ENCODE measurements at places on chromosomes 5 and 9.

- H3K36me3 ChIP-seq = peaks cover 3% of the 10 kb centered on the region
- DNase-seq = no peak
- H3K4me1 ChIP-seq = peaks cover 19% of the 10 kb centered on the region
- H3K27me3 ChIP-seq = no peaks in the 10 kb centered on the region
Measured at GRCh38 chr5:113202287-113202686, 225.7 kb downstream of the DCP2 start.

GRCh38 chr5:174572591-174572990 is 151.8 kb upstream of the MSX2 start:
- no peak overlapping the region for H3K27ac ChIP-seq
- H3K36me3 ChIP-seq = no peaks in the 10 kb centered on the region
- H3K27me3 ChIP-seq = no peaks in the 10 kb centered on the region
- no peak overlapping the region for H3K4me3 ChIP-seq
- H3K4me1 ChIP-seq = peaks cover 12% of the 10 kb centered on the region
- DNase-seq = peak; percentile 29

- H3K4me1 ChIP-seq = no peaks in the 10 kb centered on the region
- no peak overlapping the region for H3K4me3 ChIP-seq
- H3K36me3 ChIP-seq = no peaks in the 10 kb centered on the region
- no peak for DNase-seq
Measured at GRCh38 chr9:116437411-116438370, 249.4 kb upstream of the TRIM32 start.

DNA sequence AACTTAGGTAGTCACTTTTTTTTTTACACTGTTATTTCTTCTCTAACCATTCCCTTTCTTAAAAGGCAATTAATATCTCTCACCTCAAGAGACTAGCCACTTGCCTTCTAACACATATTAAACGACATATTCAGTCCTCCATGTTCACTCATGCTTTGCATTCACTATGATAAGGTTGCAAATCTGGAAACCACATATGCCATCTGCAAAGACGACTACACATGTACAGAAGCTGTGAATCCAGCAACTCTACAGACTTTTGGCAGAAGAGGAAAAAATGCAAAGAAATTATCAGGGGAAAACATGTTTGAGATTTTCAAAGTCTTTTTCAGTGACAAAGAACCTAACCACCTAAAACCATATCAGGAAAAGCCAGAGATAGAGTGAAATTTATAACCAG is 112.1 kb downstream of the EPB41L4A start:
- H3K4me1 ChIP-seq = no peaks in the 10 kb centered on the region
- H3K4me3 ChIP-seq = no peak overlapping the region
- DNase-seq = no peak
- no peaks in the 10 kb centered on the region for H3K36me3 ChIP-seq
- no peaks in the 10 kb centered on the region for H3K27me3 ChIP-seq

- DNase-seq = no peak
- no peak overlapping the region for H3K4me3 ChIP-seq
- no peaks in the 10 kb centered on the region for H3K27me3 ChIP-seq
- no peaks in the 10 kb centered on the region for H3K4me1 ChIP-seq
Measured at GRCh38 chr5:91438871-91439270, 55.8 kb upstream of the ARRDC3 start.

DNA sequence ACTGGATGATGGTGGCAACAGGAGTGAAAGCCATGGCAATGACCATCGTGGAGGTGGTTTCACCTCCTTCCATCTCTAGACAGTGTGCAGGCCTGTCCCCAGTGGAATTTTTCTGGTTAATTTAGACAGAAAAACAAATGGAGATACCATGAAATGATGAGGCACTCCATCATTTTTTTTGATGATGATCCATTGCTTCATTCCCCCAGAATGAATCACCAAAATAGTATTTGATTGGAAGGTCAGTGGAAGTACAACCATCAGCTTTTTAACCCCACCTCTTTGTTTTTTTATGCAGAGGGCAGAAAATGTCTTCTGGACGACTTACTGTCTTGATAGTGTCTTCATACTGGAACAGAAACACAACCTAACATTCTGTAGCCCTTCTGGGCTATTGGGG is 42.6 kb upstream of the ADRA1B start:
- DNase-seq = no peak
- peaks cover 11% of the 10 kb centered on the region for H3K27me3 ChIP-seq
- peaks cover under 1% of the 10 kb centered on the region for H3K4me1 ChIP-seq

- H3K27me3 ChIP-seq = no peaks in the 10 kb centered on the region
- no peak overlapping the region for H3K27ac ChIP-seq
- DNase-seq = peak; percentile 41
Measured at GRCh38 chr5:119063579-119064379, 7.1 kb upstream of the DMXL1 start.

DNA sequence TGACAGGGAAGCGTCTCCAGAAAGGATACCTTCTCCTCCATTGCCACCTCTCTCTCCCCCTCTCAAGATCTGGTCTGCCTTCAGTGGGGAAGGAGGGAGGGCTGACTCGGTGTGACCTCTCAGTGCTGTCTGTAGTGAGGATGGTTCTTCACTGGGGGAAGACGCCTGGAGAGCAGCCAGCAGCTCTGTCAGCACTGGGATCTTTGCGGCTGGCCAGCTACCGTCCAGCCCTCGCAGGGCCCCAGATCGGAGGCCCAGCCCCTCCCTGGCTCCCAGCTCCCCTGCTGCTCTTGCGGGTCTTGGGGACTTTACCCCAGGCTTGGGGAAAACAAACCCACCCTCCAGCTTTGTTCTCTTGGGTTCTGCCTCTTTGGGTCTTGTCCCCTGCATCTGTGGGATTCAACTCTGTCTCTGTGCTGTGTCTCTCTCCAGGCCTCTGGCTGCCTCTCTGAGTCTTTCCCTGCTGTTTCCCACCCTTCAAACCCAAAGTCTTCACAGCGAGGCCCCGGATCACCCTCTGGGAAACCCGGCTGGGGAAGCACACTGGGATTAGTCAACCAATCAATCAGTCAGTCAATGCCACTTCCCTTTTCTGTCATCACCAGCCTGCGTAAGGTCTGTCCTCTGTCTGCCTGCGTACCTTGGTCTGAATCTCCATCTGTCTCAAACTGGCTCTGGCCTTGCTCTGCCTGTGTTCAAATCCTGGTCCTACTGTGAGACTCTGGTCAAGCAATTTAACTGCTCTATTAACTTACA is 23.0 kb downstream of the FGF18 start:
- H3K4me3 ChIP-seq = no peak overlapping the region
- peak; percentile 60 for DNase-seq
- no peak overlapping the region for H3K27ac ChIP-seq
- peaks cover 5% of the 10 kb centered on the region for H3K4me1 ChIP-seq
- H3K36me3 ChIP-seq = no peaks in the 10 kb centered on the region
- H3K27me3 ChIP-seq = no peaks in the 10 kb centered on the region

DNA sequence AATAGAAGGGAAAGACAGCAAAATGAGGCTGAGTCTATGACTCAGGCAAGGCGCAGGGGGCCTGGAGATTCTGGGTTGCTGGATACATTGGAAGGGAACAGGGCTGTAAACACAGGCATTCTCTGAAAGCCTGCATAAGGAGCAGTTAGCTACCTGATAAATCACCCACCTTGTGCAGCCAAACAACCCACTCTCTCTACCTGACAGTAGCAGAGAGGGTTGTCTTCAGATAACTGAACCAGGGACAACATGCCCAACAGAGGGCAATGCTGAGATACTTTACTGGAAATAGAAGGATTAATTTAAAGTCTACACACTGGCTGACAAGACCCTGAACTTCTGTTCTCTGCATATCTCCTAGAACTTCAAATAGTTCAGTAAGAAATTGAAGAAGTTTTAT is 161.6 kb downstream of the KCTD16 start:
- no peak overlapping the region for H3K4me3 ChIP-seq
- peak; percentile 6 for DNase-seq

- DNase-seq = no peak
- no peaks in the 10 kb centered on the region for H3K36me3 ChIP-seq
Measured at GRCh38 chr9:116080561-116080960, 73.0 kb upstream of the PAPPA start.

GRCh38 chr9:133253268-133253667 is 21.7 kb downstream of the ABO start:
- H3K27me3 ChIP-seq = peaks cover 21% of the 10 kb centered on the region
- no peak overlapping the region for H3K4me3 ChIP-seq
- no peaks in the 10 kb centered on the region for H3K36me3 ChIP-seq
- H3K4me1 ChIP-seq = no peaks in the 10 kb centered on the region
- no peak overlapping the region for H3K27ac ChIP-seq
- no peak for DNase-seq

DNA sequence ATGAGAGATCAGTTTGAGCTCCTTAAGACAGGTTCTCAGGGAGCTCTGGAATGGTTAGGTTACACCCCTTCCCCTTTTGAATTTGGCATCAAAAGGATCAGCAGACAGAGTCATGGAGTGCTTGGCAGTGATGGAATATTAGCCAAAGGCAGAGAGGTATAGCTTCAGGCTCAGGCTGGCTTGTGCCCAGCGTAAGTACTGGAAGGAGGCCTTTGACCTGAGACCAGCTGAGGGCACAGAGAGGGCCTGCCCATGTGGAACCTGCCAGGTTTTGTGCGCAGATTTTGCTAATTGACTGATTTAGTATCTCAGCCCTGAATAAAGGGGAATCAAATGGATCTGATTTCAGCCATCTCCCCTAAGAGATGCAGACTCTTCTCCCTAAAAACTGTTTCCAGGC is 81.5 kb downstream of the RGS3 start:
- H3K27ac ChIP-seq = no peak overlapping the region
- H3K27me3 ChIP-seq = no peaks in the 10 kb centered on the region
- H3K4me3 ChIP-seq = no peak overlapping the region

DNA sequence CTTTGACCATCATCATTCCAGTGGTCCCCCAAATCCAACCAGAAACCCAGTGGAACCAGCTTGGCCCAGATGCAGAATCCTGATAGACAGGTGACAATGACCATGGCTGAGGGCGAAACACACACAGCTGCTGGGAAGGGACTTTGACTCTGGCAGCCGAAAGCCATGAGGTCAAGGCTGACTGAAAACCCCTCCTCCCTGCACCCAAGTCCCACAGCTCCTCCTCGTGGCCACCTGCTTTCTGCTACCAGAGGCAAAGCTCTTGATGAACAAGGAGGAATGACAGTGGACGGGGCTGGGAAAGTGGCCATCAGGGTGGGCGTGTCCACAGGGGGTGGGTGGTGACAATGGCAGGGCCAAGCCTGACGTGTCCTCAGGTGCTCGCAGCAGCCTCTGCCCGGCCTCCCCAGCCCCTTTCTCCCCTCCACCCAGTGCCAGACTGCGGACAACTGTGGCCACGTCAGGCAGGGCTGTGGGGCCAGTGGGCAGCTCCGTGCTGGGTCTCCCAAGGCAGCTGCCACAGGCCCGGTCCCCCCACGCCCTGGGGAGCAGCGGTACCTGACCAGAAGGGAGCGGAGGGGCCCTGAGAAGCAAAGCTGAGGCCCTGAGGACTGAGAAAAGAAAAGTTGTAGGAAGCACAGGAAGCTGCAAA is 30.8 kb upstream of the SARDH start:
- no peak overlapping the region for H3K4me3 ChIP-seq
- peaks cover 39% of the 10 kb centered on the region for H3K36me3 ChIP-seq
- H3K27me3 ChIP-seq = no peaks in the 10 kb centered on the region
- no peak overlapping the region for H3K27ac ChIP-seq

- no peak overlapping the region for H3K27ac ChIP-seq
- H3K36me3 ChIP-seq = no peaks in the 10 kb centered on the region
- no peak for DNase-seq
- no peaks in the 10 kb centered on the region for H3K4me1 ChIP-seq
- H3K27me3 ChIP-seq = no peaks in the 10 kb centered on the region
Measured at GRCh38 chr9:83596899-83597504, 25.9 kb upstream of the IDNK start.

DNA sequence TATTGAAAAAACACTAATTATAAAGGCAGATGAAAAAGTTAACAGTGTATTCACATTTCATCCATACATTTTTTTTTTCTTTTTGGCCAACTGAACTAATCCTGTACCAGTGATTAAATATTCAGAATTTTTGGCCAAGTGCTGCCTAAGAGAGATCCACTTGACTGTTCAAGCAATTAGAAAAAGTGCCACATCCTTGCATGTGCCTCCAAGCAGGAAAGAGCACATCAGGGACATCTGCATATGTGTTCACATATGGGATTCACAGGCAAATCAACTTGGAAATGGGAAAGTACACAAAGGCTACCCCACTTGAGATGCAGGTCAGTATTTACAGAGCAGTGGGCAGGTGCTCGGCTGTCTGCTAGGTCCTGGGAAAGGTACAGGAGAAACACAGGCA is 163.3 kb upstream of the LHFPL2 start:
- peaks cover 8% of the 10 kb centered on the region for H3K4me1 ChIP-seq
- no peak overlapping the region for H3K4me3 ChIP-seq
- no peak for DNase-seq
- H3K27me3 ChIP-seq = no peaks in the 10 kb centered on the region
- H3K36me3 ChIP-seq = no peaks in the 10 kb centered on the region

- no peaks in the 10 kb centered on the region for H3K4me1 ChIP-seq
- H3K27me3 ChIP-seq = no peaks in the 10 kb centered on the region
- no peak overlapping the region for H3K27ac ChIP-seq
- H3K4me3 ChIP-seq = no peak overlapping the region
- no peaks in the 10 kb centered on the region for H3K36me3 ChIP-seq
Measured at GRCh38 chr9:79788662-79789061, 216.9 kb downstream of the TLE4 start.

GRCh38 chr9:101636247-101636646 is 41.5 kb upstream of the PPP3R2 start:
- H3K4me3 ChIP-seq = no peak overlapping the region
- no peaks in the 10 kb centered on the region for H3K4me1 ChIP-seq
- H3K27ac ChIP-seq = no peak overlapping the region
- no peaks in the 10 kb centered on the region for H3K36me3 ChIP-seq

DNA sequence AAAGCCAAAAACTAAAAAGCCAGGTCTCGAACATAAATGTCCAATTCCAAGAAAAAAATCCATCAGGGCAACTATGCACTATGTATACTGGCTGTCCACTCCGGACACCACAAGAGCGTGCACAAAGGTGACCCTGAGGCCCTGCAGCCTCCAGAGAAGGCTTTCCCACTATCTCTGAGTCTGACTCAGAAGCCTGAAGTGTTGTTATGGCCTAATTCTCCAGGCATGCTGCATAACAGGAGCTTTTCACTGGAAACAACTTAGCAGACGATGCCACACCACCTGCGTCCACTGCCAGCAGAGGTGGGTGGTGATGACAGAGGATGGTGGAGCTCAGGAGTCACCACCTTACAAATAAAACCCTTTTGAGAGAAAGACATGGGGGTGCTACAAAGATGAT is 63.7 kb downstream of the HABP4 start:
- peaks cover 4% of the 10 kb centered on the region for H3K36me3 ChIP-seq
- H3K4me3 ChIP-seq = no peak overlapping the region
- H3K4me1 ChIP-seq = peaks cover 15% of the 10 kb centered on the region
- H3K27me3 ChIP-seq = no peaks in the 10 kb centered on the region

- no peaks in the 10 kb centered on the region for H3K36me3 ChIP-seq
- no peaks in the 10 kb centered on the region for H3K27me3 ChIP-seq
- no peak overlapping the region for H3K27ac ChIP-seq
- no peak overlapping the region for H3K4me3 ChIP-seq
- H3K4me1 ChIP-seq = peaks cover 9% of the 10 kb centered on the region
Measured at GRCh38 chr5:143413958-143414669, 10.6 kb upstream of the NR3C1 start.

DNA sequence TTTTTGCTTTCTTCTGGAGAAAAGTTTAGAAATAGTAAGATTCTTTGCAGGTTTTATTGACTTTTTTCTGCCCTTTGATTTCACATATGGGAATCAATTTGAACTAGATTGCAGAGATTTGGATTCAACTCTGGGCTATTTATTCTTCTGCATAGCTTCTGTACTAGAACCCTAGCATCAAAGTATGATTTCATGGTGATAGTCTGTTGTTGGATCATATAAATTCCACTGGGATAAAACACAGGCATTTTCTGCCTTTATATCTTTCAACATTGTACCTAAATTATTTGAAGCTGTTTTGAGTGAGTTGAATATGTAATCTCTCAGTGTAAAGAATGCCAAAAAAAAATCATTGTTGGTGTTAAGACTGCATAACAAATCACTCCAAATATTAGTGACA is 458.4 kb upstream of the MPDZ start:
- DNase-seq = no peak
- H3K4me1 ChIP-seq = no peaks in the 10 kb centered on the region
- no peaks in the 10 kb centered on the region for H3K27me3 ChIP-seq
- H3K27ac ChIP-seq = no peak overlapping the region
